ENCODE measurements at places on chromosomes 5 and 9. TPM values are rescaled to one million over a fixed set of nuclear protein-coding genes. Genes with fewer than 3 reads are reported as not detected.

PCDHGA5 gene
- 0.98 TPM for total RNA-seq

EPB41L4A gene
- not detected for total RNA-seq

SAPCD2 gene
- 134 TPM for total RNA-seq

DNA sequence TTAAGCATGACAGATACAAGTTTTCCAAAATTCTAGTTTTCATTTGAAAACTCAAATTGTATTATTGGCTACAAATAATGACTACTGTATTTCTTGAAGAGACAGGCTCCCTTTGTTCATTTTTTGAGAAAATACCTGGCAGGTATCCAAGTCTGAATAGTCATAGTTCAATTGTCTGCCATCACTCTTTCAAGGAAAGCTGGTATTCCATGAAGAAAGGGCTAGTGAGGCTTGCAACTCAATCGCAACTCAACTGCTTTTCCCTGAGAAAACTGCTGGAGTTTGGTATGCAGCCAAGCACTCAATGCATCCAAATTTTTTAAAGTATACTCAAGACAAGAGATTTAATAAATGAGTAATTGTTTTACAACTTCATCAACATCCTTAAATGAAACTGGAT is 61.4 kb upstream of the TRIO start:
- H3K4me3 ChIP-seq = no peak overlapping the region
- H3K4me1 ChIP-seq = no peaks in the 10 kb centered on the region

DNA sequence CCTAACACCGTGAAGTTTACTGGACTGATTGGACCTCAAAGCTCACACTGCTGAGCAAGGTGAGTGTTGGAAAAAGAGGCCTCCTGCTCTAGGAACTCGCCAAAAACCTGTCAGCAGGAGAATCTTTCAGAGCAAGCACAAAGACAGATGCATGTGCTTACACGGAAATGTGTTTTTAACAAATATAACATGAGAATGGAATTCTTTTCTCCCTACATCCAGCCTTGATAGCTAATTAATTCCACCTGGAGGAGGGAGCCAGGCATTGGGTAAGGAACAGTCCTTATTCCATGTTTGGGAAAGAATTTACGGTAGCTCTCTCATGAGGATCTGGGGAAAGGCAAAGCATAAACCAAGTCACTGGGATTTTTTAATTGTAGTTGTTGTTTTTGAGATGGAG is 98.8 kb downstream of the KLF4 start:
- no peak overlapping the region for H3K4me3 ChIP-seq
- H3K27ac ChIP-seq = no peak overlapping the region
- H3K4me1 ChIP-seq = no peaks in the 10 kb centered on the region
- no peaks in the 10 kb centered on the region for H3K36me3 ChIP-seq

All from PC-3 (cell line).